ENCODE measurements at places on chromosomes 3 and 15. TPM values are rescaled to one million over a fixed set of nuclear protein-coding genes. Genes with fewer than 3 reads are reported as not detected.
A peak's percentile ranks its signal among the peaks of the same experiment; 100 is the strongest.

The HCLS1 gene
- total RNA-seq: 4.6 TPM

The SYNPR gene
- total RNA-seq: 1.9 TPM

The TEX55 gene
- not detected for total RNA-seq

The RBP2 gene
- total RNA-seq: not detected

DNA sequence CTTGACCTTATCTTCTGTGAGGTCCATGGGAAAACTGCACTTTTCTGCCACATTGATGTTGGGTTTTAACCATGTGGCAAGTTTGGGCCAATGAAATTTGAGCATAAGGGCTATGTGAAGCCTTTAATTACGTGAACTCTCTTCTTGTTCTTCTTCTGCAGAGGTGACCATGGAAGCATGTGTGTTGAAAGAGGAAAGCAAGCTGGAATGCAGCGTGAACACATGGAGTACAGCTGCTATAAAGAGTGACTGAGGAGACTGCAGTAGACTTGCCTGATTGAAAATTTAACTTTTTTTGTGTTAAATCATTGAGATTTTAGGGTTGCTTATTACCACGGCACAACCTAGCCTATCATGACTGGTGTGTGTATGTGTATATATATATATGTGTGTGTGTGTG, 347.3 kb downstream of the ZIC1 start:
- no peak for ATAC-seq

DNA sequence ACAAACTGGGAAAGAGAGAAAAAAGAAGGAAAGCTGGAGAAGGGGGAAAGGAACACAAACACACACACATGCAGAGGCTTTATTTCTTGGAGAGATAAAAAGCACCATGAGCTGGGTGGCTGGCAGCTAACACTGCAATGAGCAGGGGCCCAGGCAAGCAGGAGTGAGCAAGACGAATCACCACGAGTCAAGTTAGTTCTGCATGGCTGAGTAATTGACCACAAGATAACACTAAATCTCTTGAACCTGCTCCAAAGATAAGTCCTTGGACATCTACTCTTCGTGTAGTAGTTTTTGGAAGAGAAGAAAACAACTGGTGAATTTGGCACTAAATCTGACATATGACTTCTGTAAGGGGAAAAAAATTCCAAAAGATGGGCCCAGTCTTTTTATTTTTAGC, 100.9 kb downstream of the MYO5A start:
- peak; percentile 65 for ATAC-seq

DNA sequence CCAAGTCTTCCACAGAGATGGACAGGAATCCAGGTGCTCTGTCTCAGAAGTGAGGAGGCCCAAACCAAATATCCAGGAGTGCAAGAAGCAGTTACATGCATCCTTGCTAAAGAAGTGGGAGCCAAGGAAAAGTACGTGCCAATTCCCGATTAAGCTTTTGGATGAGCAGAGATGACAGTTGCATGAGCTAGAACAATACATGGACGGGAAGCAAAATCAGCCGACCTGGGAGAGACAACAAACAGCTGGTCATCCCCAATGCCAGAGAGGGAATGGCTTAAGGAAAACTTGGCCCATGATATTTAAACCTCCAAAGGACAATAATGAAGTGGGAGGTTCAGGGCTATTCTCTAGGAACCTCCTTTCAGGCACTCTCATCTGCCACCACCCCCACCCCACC, 86.0 kb upstream of the ABHD17C start:
- no peak for ATAC-seq

DNA sequence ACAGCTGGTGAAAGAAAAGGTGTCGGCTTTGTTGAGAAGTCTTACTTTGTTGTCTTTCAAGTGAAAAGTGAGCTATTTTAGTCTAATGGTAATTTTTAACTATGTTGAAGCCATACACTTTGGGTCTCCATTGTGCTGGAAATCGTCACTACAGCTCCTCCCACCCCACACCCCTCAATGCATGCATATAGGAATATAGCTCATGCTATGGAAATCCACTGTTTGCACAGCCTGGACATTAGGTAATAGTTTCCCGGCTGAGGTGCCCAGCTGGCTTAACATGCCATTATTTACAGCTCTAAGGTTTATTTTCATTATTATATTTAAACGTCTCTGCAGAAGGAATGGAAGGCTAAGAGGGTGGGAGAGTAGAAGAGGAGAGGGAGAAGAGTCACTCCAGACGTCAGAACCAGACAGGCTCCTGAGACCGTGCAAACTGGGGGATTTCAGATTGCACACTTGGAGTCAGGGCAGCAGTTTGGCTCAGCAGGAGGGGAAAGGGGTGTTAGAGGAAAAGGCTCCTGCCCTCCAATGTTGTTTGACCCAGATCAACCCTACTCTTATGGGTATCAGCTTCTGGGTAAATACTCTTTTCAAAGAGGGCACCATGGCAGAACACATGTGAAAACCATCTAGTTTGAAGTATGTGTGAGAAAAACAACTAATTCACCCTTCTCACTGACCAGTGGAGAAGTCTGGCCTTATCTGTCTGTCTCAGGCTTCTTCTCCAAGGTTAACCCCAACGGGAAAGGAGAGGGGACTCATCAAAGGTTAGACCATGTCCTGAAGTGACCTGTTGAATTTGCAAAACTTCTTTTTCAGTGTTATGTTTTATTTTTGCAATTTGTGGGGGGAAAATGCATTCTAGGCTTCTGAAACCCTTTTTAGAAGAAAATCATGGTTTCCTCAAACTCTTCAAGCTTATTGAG, 218.7 kb upstream of the CTDSPL start:
- ATAC-seq: no peak

GRCh38 chr3:178491751-178492150, 44.5 kb upstream of the KCNMB2 start:
- no peak for ATAC-seq

DNA sequence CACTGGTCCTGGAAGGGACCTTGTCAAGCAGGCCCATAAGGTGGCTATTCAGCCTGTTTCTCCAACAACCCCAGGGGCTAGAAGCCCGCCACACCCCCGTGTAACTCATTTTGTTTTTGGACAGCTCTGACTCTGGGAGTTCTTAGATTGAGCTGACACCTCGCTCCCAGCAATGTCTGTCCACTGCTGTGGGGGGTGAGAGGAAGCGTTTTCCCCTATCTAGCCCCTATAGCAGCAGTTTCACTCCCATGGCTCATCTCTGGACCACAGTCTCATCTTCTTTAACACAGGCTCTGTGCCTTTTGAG, 1.1 kb upstream of the PPP1R2 start:
- ATAC-seq: no peak

DNA sequence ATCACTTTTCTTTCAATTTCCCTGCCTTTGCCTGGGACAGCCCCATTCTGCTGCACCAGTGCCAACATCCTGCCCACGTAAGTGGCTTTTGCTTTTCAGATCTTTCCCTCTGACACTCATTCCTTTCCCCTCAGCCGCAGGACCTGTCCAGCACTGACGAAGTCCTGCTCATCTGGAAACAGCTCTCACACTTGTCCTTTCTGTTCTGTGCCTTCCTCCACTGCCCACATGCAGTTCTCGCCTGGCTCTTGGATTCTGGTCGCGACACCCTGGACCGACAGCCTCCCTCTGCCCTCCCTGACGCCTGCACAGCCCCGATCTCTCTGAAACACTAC, 99.7 kb downstream of the ADCY5 start:
- no peak for ATAC-seq

DNA sequence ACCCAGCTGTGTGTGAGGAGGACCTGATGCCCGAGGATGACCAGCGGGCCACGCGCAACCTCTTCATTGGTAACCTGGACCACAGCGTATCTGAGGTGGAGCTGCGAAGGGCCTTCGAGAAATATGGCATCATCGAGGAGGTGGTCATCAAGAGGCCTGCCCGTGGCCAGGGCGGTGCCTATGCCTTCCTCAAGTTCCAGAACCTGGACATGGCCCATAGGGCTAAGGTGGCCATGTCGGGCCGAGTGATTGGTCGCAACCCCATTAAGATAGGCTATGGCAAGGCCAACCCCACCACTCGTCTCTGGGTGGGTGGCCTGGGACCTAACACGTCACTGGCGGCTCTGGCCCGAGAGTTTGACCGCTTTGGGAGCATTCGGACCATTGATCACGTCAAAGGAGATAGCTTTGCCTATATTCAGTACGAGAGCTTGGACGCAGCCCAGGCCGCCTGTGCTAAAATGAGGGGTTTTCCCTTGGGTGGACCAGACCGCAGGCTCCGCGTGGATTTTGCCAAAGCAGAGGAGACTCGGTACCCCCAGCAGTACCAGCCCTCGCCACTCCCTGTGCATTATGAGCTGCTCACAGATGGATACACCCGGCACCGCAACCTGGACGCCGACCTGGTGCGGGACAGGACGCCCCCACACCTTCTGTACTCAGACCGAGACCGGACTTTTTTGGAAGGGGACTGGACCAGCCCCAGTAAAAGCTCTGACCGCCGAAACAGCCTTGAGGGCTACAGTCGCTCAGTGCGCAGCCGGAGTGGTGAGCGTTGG, 1.5 kb downstream of the RBM15B start:
- no peak for ATAC-seq

- no peak for ATAC-seq
Measured at GRCh38 chr15:82535566-82536408, 4.5 kb downstream of the RPS17 start.

DNA sequence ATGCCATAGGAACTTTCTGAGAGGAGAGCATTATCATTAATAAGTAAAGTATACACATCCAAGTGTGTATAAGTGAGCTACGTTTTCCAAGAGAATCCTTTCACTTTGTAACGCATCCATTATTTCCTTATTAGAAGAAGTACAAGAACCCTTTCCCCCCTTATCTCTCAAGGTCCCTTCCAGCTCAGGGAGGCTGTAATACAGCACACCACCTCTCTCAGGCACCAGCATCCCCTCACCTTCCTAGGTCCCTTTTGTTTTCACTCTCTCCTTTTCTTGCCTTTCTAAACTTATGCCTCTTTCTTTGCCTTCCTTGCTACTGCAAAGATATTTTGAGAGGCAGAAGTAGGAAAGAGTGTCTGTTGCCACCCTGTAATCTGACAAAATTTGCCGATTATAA, 446.0 kb downstream of the GRM7 start:
- no peak for ATAC-seq

- peak; percentile 80 for ATAC-seq
Measured at GRCh38 chr15:77251662-77252061, 168.2 kb downstream of the PEAK1 start.

- ATAC-seq: no peak
Measured at GRCh38 chr15:91936927-91937326, 83.4 kb downstream of the SLCO3A1 start.

GRCh38 chr3:44223299-44223698, 18.4 kb upstream of the TOPAZ1 start:
- ATAC-seq: no peak

DNA sequence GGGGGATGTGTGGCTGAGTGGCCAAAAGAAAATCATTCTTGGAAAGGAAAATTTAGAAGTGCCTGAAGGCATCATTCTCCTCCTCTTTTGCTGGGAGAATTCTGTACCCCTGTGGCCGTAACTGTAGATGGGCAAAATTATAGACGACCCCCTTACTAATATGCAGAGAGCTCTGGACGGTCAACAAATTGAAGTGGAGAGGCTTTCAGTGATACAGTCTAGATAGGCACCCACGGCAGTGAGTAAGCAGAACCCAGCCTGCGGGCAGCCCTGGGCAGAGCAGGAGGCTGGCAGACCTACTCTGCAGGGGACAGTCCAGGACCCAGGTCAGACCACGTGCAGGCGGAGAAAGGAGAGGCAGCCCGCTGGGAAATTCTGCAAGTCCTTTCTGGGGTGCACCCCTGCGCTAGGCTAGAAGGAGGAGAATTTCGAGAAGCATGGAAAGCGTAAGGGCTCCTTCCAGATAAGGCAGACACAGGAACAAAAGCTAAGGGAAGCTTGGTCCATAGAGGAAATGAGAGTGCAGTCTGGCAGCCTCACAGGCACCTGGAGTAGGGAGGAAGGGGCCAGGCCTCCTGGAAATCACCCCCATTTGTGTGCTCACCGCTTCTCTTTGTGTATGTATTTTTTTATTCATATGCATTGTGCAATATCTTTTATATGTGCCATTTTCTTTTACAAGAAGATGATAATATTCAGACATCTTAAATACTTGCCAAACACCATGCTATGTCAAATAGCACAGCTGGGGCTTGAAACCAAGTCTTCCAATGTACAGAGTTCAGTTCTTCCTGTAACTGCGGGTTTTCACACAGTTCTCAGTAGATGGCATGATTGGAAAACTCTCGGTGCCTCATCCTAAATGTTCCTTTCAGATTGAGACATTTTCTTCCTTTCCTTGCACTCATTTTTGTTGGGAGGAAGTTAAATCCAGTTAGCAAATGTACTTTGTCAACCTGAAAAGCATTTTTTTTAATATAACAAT, 40.2 kb downstream of the LRRK1 start:
- ATAC-seq: no peak

DNA sequence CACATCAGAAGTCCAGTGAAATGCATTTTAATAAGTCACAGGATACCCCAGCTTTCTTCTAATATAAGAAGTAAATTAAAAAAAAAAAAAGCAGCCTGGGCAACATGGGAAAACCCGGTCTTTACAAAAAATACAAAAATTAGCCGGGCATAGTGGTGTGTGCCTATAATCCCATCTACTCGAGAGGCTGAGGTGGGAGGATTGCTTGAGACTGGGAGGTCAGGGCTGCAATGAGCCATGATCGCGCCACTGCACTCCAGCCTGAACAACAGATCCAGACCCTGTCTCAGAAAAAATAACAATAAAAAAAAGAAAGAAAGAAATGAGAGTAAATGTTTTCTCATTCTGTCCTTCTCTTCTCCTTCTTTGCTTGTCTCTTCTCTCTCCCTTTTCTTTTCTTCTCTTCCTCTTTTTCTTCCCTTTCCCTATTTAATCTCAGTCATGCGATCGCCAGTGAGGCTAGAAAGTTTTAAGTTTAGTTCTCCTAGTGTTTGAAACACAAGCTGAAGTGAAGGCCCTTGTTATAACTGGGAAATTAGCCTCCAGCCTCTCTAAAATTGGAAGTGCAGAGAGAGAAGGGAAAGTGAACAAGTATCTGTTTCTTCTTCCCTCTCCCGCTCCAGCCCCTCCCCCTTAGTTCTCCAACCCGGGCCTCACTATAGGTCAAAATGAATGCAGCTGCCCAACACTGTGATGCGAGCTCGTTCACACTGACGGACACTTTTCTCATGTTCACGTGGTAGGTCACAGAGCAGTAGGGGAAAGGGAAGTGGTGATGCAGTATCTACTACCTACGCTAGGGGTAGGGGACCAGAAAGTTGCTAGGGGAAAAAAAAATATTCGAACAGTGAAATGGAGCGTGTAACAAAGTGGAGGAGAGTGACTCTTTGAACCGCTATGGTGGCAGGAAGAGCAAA, 23.5 kb upstream of the TSC22D2 start:
- peak; percentile 100 for ATAC-seq

DNA sequence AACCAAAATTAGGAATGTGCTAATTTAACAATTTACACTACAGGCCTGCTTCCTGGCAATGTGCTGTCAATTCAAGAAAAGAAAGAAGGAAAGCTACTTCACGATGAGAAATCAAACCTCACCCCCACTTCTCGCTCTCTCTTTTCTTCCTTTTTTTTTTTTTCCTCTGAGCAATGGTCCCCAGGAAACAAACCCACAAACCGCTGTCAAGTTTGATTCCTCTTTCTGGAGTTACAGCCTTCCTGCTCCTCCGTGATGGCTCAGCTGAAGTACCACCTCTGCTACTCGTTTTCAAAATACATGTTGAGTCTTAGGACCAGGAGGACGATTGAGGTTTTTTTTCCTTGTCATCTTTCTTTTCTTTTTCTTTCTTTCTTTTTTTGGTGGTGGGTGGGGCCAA, 3.4 kb upstream of the TRIM71 start:
- ATAC-seq: no peak

GRCh38 chr3:56702490-56703315, 19.6 kb upstream of the TASOR start:
- no peak for ATAC-seq
